ENCODE measurements at places on chromosomes 7 and 10.

GRCh38 chr7:121271916-121272315, 56.9 kb upstream of the WNT16 start:
- DNase-seq = no peak

DNA sequence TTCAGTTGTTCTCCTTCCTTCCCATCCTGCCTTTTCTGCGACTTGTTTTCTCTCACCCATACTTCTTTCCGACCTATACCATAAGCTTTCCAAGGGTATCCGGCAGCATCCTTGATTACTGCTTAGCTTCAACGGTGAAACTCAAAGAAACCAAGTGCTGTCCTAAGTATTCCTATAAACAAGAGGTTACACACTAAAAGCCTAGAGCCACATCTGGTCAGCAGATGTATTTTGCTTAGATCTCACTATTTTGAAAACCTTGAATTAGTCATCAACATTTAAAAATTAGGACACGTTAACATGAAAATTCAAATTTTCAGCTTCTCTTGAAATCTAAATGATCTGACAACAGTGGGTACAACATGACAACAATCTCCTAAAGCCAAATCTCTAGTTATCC, 20.0 kb downstream of the ARHGAP21 start:
- no peak for DNase-seq

DNA sequence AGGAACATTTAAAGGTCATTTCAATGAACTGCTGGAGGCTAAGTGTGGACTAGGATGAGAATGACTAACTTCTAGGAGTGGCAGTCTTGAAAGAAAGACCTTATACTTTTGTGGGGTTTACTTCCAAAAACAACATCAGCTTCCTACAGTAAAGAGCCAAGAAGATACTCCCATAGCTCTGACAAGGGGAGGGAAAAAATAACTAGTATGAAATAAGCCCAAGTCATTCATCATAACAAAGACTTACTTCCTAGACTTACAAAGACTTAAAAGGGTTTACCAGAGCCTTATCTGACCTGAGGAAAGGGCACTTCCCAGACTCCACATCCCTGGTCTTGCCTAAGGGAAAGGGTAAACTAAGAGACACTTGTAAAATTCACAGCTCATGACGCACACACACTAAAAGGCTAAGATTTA, 31.7 kb downstream of the ARHGAP12 start:
- DNase-seq = no peak

DNA sequence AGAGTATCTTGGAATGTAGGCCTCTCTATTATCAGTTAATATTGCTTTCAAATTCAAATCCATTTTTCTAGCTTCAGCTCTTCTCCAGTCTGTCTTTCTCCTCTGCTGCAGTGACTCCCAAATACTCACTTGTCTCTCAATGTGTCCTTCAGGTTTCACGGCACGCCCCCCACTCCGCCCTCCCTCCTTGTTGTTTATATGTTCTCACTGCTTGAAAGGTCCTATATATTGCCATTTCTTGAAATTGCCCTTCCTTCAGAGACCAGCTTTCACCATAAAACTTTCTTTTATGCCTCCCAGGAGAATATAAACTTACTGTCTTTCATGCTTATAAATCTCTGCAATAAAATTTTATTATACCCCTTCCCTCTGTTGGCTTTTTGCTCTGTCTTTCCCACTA, 668.2 kb downstream of the CCSER2 start:
- DNase-seq = no peak

DNA sequence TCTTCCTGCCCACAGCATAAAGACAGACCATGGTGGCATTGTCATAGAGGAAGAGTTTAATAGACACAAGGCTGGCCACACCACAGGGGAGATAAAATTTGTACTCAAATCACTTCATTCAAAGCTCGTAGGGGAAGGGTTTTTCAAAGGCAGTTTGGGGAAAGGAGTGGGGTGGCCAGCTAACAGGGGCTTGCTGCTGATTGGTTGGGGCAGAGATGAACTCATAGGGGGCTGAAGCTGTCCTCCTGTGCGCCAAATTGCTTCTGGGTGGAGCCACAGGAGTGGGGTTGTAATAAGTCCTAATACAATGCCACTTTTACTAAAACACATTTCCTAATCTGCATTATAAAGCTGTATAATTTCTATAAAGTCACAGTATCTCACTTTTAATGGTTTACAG, 22.5 kb downstream of the PDZD8 start:
- no peak for DNase-seq

GRCh38 chr7:37309493-37309892, 139.2 kb downstream of the ELMO1 start:
- no peak for DNase-seq

- DNase-seq = no peak
Observed at GRCh38 chr7:107889992-107890391, 991 bp upstream of the DLD start.

DNA sequence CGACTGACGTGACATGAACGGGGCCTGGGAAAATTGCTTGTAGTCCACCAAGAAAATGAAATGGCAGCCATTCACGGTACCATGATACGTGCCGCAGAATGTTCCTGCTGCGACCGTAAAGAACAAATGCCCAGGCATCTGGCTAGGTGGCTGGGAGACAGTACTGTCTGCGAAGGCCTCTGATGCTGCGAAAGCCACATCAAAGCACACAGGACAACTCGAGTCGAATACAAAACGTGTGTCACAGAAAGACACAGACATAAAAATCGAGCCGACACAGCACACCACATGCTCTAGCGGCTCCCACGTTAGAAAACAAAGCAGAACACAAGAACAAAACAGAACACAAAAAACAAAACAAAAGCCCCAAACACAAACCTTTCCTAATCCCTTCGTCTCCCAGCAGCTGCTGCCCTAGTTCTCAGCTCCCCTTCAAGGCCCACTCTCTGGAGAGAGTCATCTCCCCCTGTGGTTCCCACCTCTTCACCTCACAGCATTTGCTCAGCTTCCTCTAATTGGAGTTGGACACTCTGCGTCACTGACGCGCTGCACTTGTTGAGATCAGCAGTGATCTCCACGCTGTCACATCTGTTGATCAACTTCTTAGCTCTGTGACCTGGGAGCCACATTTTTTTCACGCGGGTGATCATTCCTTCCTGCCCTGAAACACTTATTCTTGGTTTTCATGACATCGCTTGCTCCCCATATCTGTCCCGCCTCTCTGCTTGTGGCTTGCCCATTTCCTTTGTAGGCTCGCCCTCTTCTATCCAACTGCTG, 112.2 kb downstream of the CLEC2L start:
- DNase-seq = no peak

DNA sequence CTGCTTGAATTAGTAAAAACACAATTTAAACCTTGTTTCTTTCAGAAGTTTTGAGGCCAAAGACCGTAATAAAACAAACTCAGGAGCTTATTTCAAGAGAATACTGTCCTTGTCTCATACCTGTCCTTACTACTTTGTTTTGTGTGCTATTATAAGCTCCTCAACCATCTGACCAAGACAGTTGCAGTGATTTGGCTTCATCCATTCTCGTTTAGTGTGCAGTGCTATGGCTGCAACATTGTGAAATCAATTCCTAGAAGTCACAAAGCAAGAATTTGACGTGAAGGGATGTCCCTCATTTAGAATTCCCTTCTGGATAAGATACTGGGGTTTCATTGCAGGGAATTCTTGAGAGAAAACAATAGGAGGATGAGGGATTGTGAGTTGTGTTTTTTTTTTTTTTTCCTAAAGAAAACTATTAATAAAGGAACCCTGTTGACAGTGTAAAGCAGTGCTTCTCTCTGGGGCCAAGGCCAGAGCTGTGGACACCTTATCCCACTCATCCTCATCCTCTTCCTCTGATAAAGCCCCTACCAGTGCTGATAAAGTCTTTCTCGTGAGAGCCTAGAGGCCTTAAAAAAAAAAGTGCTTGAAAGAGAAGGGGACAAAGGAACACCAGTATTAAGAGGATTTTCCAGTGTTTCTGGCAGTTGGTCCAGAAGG, at the start of gene OIT3:
Gene OIT3, plus strand, starts transcription at position 604 of the 663 bp plus-strand sequence. CDS start 60 bp downstream, outside the sequence.
- no peak for DNase-seq

GRCh38 chr7:116906391-116906790, 44.0 kb downstream of the CAPZA2 start:
- no peak for DNase-seq
